SK-N-DZ (cell line): ENCODE measurements at places on chromosomes 13 and 19.

DNA sequence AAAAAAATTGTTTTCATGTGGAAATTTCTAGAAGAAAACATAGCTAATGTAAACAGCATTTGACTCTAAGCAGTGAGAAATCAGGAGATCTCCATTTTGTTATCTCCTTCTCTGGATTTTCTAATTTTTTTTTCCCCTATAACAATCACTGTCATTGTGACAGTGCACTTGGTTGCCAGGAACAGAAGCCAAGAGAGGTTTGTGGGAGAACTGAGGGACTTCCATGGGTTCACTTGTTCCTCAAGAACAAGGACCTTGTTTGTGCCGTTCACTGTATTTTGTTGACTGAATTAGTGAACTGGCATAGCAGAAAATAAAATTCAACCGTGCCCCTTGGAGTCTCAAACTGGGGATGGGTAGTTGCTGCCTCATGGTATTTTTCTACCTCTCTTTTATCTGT is 17.1 kb downstream of the SHISA7 start:
- DNase-seq, result no peak

GRCh38 chr19:12907166-12907565 is 11.9 kb downstream of the SYCE2 start:
- no peak for DNase-seq

GRCh38 chr13:76968041-76968440 is 19.7 kb downstream of the ACOD1 start:
- DNase-seq, result no peak

DNA sequence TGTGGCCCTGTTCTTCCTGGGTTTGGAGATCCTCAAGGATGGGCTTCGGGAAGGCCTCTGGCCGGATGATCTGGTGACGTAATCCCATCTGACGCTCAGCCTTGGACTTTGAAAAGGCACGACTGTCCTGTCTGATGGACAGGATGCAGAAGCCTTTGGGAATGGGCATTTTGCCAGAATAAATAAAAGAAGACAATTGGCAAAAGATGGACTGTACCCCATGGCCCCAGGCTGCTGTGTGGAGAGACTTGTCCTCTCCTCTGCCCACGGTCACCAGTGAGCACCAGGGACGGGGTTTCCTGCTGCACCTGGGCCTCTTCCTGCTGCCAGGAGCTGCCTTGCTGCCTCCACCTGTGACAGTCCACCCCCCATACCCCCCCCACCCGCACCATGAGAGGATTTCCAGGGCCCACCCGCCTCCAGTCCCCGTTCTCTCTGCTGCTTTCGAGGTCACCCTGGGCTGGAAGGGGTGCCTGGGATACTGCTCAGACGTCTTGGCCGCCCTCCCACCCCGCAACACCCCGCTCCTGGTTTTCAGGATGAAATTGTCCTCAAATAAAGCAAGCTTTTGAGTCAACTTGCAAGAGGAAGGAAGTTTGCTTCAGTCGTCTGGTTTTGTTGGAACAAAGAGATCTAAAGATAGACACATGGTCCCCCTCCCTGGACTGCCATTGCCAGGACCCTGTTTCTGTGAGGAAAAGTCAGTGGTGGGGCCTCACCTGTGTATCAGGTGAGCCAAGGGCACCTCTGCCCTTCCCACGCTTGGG is 40.9 kb downstream of the MCF2L start:
- DNase-seq, result peak; percentile 33

- DNase-seq, result no peak
Observed at GRCh38 chr13:44448373-44448772, 74.7 kb downstream of the SERP2 start.

- no peak for DNase-seq
Observed at GRCh38 chr13:98910501-98910951, 67.3 kb downstream of the DOCK9 start.

DNA sequence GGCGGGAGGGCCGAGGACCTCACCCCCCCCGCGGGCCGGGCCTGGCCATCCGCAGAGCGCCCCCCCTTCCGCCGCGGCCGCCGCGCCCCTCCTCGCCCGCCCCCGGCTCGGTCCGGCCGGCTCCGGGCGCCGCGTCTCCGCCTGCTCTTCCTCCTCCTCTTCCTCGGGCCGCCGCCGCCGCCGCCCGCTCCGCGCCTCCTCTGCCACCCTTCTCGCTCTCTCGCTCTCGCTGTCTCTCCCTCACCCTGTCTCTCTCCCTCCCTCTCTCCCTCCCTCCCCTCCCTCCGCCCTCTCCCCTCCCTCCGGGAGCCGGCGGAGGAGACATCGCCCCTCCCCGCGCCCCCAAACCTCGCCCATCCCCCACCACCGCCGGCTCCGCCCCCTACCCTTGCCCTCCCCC is at the start of gene SHANK1:
TSS of gene SHANK1 (minus strand) at position 237 of the 400 bp plus-strand sequence. CDS start 2,883 bp downstream, outside the sequence.
- no peak for DNase-seq

DNA sequence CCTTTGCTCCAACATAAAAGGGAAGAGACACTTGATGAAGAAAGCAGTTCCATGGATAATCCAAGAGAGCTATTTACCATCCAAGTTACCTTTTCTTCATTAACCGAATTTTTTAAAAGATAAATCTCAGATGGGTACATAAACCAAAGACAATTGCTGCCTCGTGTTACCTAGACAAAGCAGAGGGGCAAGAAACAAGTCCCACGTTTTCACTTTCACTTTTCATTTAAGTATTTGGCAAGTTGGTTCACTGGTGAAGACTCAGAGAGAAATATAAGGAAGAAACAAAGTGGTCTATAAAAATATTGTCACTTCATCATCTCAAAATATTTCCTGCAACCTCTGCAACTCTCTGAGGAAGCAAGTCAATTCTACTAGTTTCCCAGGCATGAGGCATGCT is 446.1 kb downstream of the FGF14 start:
- no peak for DNase-seq

GRCh38 chr13:76638181-76638580 is 248.0 kb downstream of the KCTD12 start:
- DNase-seq, result no peak
